ENCODE measurements at places on chromosomes 6 and 20.

DNA sequence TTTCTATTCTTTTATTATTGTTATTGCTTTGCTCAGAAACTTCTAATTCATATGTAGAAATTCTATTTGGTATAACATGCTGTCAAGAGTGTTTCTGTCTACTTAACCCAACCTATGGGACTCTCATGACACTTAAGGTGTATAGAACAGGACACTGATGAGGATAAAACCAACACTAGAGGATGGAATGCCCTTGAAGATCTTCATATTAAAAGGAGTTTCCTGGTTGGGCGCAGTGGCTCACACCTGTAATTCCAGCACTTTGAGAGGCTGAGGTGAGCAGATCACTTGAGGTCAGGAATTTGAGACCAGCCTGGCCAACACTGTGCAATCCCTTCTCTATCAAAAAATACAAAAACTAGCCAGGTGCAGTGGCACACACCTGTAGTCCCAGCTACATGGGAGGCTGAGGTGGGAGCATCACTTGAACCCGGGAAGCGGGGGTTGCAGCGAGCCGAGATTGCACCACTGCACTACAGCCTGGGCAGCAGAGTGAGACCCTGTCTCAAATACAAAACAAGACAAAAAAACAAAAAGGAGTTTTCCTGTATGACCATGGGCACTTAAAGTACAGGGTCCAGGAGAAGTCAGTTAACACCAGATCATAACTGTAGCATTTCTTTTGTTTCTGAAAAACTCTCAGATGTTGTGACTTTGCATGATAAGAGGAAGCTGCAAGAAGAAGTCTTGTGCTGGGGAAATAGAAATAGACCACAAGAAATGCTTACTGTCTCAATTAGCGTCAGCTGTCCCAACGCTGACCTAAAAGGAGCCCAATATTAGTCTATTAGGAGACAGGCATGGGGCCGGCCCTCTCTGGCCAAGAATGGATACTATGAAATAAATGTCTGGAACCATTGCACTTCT, 38.9 kb upstream of the CD2AP start:
- no peak for DNase-seq

- peak; percentile 82 for DNase-seq
Measured at GRCh38 chr6:147063469-147064031, 140.7 kb upstream of the STXBP5 start.

DNA sequence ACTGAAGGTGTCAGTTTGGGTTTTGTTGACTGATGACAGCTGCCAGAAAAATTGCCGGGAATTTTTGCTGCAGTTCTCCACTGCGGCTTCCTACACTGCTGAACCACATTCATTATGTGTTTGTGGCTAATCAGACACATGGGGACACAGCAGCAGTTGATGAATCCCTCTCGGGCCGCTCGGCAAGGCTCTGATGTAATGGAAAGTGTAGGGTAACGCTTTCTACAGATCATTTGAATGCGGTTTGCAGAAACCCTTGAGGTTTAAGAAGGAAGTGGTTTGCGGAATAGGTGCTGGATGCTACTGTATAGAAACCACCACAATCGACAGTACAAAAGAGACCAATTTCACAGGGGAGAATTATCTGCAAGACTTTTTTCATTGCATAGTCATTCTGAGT, 138.7 kb upstream of the SASH1 start:
- DNase-seq, result peak; percentile 71

- DNase-seq, result peak; percentile 3
Measured at GRCh38 chr6:143844006-143844405, 868 bp downstream of the LTV1 start.
